ENCODE measurements at places on chromosomes 12 and 14. TPM values are rescaled to one million over a fixed set of nuclear protein-coding genes. Genes with fewer than 3 reads are reported as not detected.

DNA sequence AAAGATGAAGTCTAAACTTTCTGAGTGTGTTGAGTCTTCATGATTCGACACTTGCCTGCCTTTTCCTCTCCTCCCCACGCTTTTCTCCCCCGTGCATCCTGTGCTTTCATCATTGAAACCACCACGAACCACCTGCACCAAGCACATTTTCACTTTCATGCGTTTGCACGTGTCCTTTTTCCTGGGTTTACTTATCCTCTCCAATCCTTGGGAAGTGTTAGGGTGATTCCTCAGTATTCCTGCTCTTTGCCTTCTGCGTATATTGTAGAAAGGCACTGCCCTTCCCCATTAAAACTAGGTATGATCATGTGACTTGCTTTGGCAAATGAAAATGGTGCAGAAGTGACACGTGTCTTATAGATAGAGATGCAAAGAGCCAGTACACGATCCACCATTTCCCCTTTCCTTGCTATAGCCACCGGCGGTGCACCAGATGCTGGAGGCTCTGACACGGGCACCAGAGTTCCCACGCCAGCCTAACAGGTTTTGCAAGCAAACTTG, 106.6 kb downstream of the BRMS1L start:
- no peak overlapping the region for H3K27ac ChIP-seq
- no peak overlapping the region for H3K4me3 ChIP-seq
- no peaks in the 10 kb centered on the region for H3K4me1 ChIP-seq
- H3K27me3 ChIP-seq: peaks cover 2% of the 10 kb centered on the region
- DNase-seq: no peak
- H3K36me3 ChIP-seq: no peaks in the 10 kb centered on the region

- no peaks in the 10 kb centered on the region for H3K36me3 ChIP-seq
- no peaks in the 10 kb centered on the region for H3K4me1 ChIP-seq
- no peak overlapping the region for H3K27ac ChIP-seq
Observed at GRCh38 chr14:55426891-55427290, 13.5 kb downstream of the TBPL2 start.

DNA sequence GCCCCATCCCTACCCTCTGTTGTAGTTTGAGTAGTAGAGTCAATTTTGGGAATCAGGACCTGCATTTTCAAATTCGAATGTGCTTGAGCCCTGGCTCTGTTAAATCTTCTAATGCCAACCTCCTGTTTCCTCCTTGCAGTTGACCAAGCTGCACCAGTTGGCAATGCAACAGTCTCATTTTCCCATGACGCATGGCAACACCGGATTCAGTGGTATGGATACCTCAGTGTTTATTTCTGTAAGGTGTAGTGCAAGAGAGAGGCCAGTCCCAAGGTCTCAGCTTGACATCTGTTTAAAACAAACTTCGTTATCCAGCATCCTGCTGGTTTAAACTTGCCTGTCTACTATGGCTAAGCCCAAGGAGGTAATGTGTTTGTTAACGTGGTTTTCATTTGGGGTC, 15.2 kb downstream of the PCBP2 start:
- peaks cover 79% of the 10 kb centered on the region for H3K36me3 ChIP-seq
- H3K4me1 ChIP-seq: no peaks in the 10 kb centered on the region
- no peaks in the 10 kb centered on the region for H3K27me3 ChIP-seq
- DNase-seq: no peak
- no peak overlapping the region for H3K4me3 ChIP-seq

Gene PRKD1
- 3.9 TPM for polyA plus RNA-seq

DNA sequence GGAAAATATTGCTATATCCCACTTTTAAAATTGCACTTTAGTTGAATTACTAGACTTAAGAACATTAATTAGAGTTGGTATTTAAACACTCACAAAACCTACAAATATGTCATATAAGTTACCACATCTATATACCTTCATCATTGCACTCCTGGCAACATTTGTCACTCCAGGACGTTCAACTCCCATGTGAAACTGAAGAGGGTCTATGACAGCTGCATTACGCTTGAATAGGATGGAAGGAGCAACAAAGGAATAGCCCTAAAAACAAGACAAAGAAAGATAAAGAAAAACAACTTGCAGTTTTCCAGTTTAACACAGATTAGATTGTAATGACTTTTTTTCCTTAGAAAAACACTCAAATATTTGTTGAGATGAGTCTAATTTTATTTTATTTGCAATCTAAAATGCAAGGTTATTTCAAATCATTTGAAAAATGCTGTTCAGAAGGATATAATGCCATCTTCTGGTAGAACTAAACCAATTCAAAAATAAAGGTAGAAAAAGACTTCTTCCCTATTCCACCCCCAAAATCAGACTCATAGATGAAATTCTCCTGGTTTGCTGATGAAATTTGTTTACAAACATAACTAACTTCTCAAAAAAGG, 84.3 kb upstream of the TTC7B start:
- H3K27me3 ChIP-seq: no peaks in the 10 kb centered on the region
- no peaks in the 10 kb centered on the region for H3K4me1 ChIP-seq
- H3K4me3 ChIP-seq: no peak overlapping the region
- DNase-seq: peak; percentile 9

DNA sequence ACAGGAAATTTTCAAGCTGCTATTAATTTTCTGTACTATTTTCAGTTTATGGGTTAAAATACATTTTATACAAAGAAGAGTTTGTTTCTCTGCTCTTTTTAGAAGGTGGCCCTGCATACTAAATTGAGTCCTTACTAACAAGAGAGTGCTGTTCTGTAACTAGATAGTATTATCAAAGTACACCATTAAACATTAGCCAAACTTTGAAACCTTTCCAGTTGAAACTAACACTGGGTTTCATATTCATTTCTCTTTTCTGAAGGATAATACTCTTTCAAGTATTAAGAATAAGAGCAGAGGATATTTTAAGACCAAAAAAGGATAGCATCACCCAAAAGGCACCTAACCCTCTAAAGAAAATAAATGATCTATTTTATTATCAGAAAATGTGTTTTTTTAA, 47.2 kb downstream of the PEBP1 start:
- H3K4me1 ChIP-seq: peaks cover 27% of the 10 kb centered on the region
- DNase-seq: no peak
- H3K27ac ChIP-seq: peak overlapping the region; percentile 12

GRCh38 chr14:60935319-60935718, 45.6 kb downstream of the TRMT5 start:
- H3K4me1 ChIP-seq: no peaks in the 10 kb centered on the region
- no peak overlapping the region for H3K27ac ChIP-seq
- no peaks in the 10 kb centered on the region for H3K27me3 ChIP-seq

DNA sequence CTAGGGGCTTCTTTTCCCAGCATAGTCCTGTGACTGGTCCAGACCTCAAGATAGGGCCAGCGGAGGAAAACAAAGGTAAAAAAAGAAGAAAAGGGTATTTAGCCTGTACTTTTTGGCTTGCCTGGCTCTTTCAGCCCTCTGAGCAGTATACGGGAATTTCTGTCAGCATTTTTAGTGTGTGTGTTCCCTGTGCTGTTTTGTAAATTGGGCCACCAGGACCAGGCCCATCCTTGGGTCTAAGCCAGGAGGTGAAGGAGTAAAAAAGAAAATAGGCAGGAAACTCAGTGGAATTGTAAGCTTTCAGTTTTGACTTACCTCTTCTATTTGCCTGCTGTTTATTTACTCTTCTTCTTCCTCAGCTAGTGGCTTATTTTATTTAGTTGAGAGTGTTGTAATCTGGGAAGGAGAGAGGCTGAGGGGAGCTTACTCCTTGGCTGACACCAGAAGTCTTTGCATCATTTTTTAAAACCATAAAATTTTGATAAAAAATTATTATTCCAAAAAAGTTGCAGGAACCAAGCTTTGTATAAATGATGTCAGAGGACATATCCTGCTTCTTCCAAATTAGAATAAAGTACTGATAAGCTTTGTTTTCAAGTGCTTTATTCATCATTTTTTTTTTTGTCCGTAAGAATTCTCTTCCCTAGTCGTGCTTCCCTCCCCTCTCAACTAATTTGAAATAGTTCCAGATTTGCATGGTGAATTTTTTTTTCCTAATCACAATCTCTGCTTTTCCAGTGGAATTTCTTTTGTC, 63.7 kb downstream of the DIP2B start:
- H3K27ac ChIP-seq: peak overlapping the region; percentile 1
- H3K4me3 ChIP-seq: no peak overlapping the region
- no peaks in the 10 kb centered on the region for H3K27me3 ChIP-seq
- H3K36me3 ChIP-seq: no peaks in the 10 kb centered on the region

DNA sequence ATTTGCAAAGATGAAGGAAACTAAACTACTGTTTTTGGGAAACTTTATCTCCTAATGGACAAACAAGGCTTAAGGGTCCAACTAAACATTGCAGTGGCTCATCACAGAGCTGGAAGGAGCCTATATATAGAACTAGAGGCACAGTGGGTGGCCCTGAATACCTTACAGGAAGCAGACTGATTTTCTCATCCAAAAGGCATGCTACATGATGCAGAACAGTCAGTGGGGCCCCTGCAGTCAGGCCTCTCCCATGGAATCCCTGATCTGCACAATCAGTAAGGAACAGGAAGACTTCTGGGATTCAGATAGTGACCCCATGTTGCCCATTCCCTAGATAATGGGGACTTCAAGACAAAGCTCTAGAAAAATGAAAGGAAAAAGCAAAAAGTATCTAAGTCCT, 1.9 kb upstream of the LLPH start:
- H3K36me3 ChIP-seq: peaks cover 1% of the 10 kb centered on the region
- peaks cover 16% of the 10 kb centered on the region for H3K4me1 ChIP-seq
- H3K27ac ChIP-seq: no peak overlapping the region
- no peaks in the 10 kb centered on the region for H3K27me3 ChIP-seq
- no peak overlapping the region for H3K4me3 ChIP-seq

GRCh38 chr12:30580344-30580743, 115.3 kb downstream of the IPO8 start:
- no peak for DNase-seq
- H3K36me3 ChIP-seq: no peaks in the 10 kb centered on the region
- no peaks in the 10 kb centered on the region for H3K4me1 ChIP-seq
- H3K27ac ChIP-seq: no peak overlapping the region
- H3K4me3 ChIP-seq: no peak overlapping the region

Gene MSI1
- not detected for polyA plus RNA-seq

DNA sequence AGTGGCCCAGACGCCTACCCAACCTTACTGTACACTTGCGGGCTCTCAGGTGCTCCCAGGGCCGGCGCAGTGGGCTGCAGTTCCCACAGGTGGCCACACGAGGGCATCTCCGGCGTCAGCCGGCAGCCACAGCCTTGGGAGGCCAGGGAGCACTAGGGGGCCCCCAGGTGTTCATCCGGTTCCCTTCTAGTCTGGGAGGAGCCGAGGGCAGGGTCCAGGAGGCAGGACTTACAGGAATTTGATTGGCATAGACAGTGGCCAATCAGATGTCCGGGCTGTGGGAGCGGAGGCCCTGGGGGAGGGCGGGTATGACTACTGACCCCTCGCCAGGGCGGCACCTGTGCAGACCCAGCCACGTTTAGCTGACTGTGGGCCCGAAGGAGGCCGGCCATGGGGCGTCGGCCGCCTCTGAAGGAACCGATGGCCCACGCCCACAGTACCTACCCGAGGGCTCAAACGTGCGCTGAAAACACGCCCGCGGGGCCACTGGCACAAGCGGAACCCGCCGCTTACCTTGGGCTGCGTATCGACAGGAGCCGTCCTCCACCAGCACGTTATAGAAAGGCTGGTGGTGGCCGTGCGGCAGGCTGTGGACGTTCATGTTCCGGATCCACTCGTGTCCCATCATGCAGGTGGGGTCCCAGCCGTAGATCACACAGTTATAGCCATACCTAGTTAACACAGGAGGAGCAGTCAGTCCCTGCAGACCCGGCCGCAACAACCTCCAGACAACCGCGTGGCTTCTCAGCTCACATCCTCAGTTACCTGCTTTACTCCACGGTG, 34.8 kb downstream of the FBXO21 start:
- H3K4me1 ChIP-seq: no peaks in the 10 kb centered on the region
- H3K36me3 ChIP-seq: peaks cover 22% of the 10 kb centered on the region
- peak; percentile 12 for DNase-seq
- H3K27ac ChIP-seq: no peak overlapping the region

GRCh38 chr14:65438266-65438933, 25.9 kb downstream of the FUT8 start:
- no peak for DNase-seq
- no peaks in the 10 kb centered on the region for H3K36me3 ChIP-seq
- no peak overlapping the region for H3K27ac ChIP-seq
- no peak overlapping the region for H3K4me3 ChIP-seq

- no peaks in the 10 kb centered on the region for H3K4me1 ChIP-seq
- H3K36me3 ChIP-seq: no peaks in the 10 kb centered on the region
- no peak overlapping the region for H3K27ac ChIP-seq
Observed at GRCh38 chr12:68170726-68171125, 11.2 kb upstream of the IFNG start.

Gene IGF1
- polyA plus RNA-seq: 0.73 TPM

DNA sequence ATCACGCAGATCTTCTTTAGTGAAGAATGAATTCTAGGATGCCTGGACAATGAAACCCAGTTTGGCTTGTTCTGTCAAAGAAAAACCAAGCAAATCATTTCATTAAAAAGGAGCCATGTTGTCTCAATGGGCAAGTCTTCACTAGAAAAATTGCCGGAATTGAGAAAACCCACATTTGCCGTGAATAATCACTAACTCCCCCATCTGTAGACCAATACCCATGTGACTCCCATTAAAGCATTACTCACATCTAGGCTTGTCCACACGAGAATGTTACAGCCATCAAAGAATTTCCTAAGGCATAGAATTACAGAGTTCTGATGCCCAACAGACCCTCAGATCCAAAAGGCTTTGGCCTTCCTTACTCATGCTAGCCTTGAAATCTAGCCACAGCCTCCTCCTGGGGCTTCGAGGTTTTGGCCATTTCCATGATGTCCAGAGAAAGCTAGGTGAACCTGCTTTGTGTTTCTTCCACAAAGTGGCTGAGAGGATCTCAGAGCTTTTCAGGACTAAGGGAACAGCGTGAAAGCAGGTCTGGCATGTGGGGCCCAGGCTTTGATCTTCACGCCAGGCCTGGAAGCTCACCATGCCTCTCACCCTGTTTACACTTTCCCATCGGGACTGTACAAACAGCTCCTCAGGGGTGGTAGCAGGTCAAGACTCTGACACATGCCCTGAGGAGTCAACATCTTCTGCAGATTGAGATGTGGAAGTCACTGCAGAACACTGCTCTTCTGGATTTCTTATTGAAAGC, 12.1 kb downstream of the SLC7A8 start:
- H3K27me3 ChIP-seq: peaks cover 6% of the 10 kb centered on the region
- no peak overlapping the region for H3K4me3 ChIP-seq

Gene NRXN3
- polyA plus RNA-seq: 0.53 TPM

DNA sequence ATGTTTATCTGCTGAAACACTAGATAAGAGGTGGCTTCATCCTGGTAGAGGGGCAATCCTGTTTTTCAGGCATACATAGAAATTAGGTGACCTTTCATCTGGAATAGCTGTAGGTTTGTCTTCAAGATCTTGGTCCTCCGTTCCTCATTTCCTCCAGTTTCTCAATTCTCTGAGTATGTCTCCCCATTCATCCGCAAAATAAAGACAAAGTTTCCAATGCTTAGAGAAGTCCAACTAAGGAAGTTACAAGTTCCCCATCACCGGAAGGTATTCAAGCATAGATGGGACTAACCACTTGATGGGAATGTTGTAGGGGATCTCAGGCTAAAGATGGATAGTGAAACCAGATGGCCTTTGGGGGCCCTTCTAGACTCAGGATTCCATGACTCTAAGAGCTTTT, 34.3 kb downstream of the ERG28 start:
- H3K27me3 ChIP-seq: peaks cover 8% of the 10 kb centered on the region
- no peak overlapping the region for H3K27ac ChIP-seq
- H3K36me3 ChIP-seq: no peaks in the 10 kb centered on the region
- no peak for DNase-seq
- no peaks in the 10 kb centered on the region for H3K4me1 ChIP-seq

Measured in endothelial cell of umbilical vein (primary cell).